Amniotic epithelial cell (primary cell): ENCODE measurements at places on chromosomes 3 and 15.

GRCh38 chr3:8775181-8775580, 5.8 kb upstream of the OXTR start:
- no peak for DNase-seq

- DNase-seq: peak; percentile 44
These were observed 55.8 kb upstream of the NR2F2 start for GRCh38 chr15:96274698-96275097.

DNA sequence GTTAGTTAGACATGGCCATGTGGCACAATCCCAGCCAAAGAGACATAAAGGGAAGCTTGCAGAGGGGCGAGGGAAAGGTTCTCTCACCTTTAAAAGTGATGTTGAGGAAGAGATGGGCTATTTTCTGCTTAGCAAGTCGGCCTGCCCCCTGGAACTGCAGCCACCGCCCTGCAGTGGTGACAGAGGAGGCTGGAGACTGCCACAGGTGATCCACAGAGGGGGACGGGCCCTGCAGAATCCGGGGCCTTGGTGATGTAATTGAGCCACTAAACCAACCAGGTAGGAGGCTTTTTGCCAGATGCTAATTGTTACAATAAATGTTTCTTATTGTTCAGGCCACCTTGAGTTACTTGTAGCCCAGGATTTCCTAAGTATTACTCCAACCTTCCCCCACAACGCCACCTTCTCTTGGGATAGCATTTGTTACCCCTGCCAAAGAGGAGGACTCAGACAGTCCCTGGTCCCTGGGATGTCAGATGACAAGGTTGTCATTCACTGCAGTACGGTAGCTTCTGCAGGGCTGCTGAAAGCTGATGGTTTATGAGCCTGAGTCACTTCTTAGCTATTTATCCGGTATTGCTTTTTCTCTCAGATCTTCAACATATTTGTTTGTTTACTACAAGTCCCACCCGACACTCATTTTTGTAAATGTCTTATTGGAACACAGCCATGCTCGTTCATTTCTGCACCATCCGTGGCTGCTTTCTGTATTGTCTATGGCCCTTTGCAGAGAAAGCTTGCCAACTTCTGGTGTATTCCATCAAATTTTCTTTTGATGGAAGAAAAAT, 63.3 kb upstream of the SEC61A1 start:
- DNase-seq: no peak

DNA sequence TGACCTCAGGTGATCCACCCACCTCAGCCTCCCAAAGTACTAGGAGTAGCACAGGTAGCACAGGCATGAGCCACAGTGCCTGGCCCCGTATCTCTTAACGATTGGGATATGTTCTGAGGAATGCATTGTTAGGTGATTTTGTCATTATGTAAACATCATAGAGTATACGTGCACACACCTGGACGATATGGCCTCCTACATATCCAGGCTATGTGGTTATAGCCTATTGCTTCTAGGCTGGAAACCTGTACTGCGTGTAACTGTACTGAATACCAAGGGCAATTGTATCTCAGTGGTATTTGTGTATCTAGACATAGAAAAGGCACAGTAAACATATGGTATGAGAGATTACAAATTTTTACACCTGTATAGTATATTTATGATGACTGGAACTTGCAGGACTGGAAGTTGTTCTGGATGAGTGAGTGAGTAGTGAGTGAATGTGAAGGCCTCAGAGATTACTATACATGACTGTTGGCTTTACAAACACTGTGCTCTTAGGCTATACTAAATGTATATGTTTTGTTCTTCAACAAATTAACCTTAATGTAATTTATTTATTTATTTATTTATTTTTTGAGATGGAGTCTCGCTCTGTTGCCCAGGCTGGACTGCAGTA, 120.7 kb downstream of the MBNL1 start:
- no peak for DNase-seq

- peak; percentile 64 for DNase-seq
These were observed 187.2 kb downstream of the SHQ1 start for GRCh38 chr3:72661115-72661457.

GRCh38 chr3:24981924-24982323, 446.1 kb upstream of the RARB start:
- no peak for DNase-seq

GRCh38 chr3:62774221-62774620, 101.0 kb downstream of the CADPS start:
- DNase-seq: no peak

GRCh38 chr15:83709241-83709640, 55.3 kb downstream of the ADAMTSL3 start:
- no peak for DNase-seq
